ENCODE measurements at places on chromosomes 13 and 19. TPM values are rescaled to one million over a fixed set of nuclear protein-coding genes. Genes with fewer than 3 reads are reported as not detected.

CTXN1 gene
- total RNA-seq = 1.5 TPM

BST2 gene
- 10.1 TPM for total RNA-seq

- DNase-seq = peak; percentile 80
These were observed 2.4 kb upstream of the NKPD1 start for GRCh38 chr19:45163156-45163555.

DNA sequence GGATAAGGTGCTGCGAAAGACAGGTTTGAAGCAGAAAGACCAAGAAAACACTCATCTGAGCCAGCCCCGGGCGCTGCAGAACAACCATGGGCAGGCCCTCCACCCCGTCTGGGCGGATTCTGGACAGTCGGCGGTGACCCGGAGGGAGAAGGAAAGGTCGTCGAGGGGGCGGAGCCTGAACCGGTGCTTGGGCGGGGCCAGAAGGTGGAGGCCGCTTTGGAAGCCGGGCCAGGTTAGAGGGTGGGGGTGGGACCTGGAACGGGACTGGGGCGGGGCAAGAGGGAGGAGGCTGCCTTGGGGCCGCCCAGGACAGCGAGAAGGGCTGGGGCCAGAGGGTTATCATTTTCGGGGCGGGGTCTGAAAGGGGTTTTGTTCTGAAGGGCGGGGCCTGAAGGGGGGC lies 5.0 kb upstream of the ZNF765 start:
- DNase-seq = no peak

F10 gene
- total RNA-seq = 0.29 TPM

Data from osteoblast (primary cell).